ENCODE measurements at places on chromosomes 6 and 20.
A peak's percentile ranks its signal among the peaks of the same experiment; 100 is the strongest.

- DNase-seq, result no peak
These were observed 19.9 kb upstream of the CCN6 start for GRCh38 chr6:112033791-112034615.

DNA sequence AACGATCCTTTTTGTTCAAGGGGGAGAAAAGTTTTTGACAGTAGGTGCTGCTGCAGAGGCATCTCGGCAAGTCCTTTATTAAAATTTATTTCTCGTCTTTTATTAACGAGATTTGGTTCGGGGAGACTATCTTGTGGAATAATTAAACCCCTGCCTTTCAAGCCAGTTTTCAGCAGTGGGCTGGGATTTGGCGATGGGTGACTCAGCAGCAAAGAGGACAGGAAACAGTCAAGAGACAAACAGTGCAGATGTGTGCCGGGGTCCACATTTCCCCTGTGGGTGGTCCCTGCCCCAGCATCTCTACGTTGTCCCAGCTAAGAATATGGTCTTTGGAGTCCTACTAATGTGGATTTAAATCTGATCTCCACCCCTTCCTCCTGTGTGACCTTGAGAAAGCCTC, 282.8 kb downstream of the CDH26 start:
- DNase-seq, result no peak

GRCh38 chr6:29845405-29846006, 17.9 kb downstream of the HLA-G start:
- no peak for DNase-seq

DNA sequence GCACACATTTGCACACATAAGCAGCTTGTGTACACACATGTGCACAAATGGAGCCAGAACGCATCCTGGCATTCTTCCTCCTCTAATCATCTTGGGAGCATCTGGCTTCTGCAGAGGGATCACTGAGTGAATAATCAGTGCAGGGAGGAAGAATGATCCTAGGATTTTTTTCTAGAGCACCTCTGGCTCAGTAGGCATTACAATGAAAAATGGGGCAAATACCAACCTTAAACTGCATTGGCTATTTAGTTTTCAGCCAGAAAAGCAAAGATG, 205.7 kb upstream of the TCF21 start:
- DNase-seq, result no peak

GRCh38 chr6:2817903-2818443, 23.7 kb downstream of the SERPINB1 start:
- DNase-seq, result no peak

- DNase-seq, result no peak
These were observed 6.4 kb upstream of the MTRES1 start for GRCh38 chr6:107021446-107022185.

- DNase-seq, result no peak
These were observed 158.6 kb upstream of the MLN start for GRCh38 chr6:33962246-33963027.

DNA sequence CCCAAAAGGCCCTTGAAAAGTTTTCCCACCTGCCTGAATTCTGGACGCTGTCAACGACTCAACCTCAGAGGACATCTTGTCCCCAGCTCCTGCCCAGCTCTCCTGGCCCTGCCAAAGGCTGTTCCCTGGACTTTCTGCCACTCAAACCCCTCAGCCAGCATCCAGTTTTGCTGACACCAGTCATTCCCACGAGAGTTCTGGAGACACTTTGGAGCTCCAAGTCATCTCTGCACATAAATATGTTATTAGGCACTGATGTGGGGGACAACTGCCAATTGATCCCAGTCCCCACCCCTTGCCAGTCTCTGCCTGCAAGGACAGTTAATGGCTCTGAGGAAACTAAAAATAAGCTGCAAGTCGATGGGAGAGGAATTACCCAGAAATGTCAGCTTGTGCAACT, 38.9 kb upstream of the KCNB1 start:
- no peak for DNase-seq

- no peak for DNase-seq
These were observed at the start of gene TAPBP for GRCh38 chr6:33313709-33314514. Gene TAPBP, minus strand, starts transcription at chr6:33314078. Its CDS starts 37 bp downstream, at chr6:33314041.

- DNase-seq, result no peak
These were observed 101.0 kb upstream of the BEND3 start for GRCh38 chr6:107216197-107216933.

- DNase-seq, result no peak
These were observed 426.0 kb downstream of the ADGRB3 start for GRCh38 chr6:69061066-69061465.

GRCh38 chr6:161459008-161459615, 185.3 kb upstream of the AGPAT4 start:
- DNase-seq, result no peak

DNA sequence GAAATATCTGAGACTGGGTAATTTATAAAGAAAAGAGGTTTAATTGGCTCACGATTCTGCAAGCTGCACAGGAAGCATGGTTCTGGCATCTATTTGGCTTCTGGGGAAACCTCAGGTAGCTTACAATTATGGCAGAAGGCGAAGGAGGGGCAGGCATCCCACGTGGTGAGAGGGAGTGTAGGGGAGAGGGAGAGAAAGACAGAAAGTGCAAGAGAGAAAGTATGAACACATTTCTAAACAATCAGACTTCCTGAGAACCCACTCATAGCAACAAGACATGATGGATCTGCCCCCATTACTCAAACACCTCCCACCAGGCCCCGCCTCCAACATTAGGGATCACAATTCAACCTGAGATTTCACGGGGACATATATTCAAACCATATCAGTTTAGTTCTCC, 107.4 kb downstream of the PERP start:
- DNase-seq, result no peak

DNA sequence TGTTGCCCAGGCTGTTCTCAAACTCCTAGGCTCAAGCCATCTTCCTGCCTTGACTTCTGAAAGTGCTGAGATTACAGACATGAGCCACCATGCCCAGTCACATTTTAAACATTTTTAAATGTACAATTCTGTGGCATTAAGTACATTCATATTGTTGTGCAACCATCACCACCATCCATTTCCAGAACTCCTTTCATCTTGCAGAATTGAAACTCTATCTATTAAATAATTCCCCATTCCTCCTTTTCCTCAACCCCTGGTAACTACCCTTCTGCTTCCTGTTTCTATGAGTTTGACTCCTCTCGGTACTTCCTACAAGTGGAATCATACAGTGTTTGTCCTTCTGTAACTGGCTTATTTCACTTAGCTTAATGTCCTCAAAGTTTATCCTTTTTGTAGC, 103.8 kb upstream of the NAA20 start:
- DNase-seq, result no peak

DNA sequence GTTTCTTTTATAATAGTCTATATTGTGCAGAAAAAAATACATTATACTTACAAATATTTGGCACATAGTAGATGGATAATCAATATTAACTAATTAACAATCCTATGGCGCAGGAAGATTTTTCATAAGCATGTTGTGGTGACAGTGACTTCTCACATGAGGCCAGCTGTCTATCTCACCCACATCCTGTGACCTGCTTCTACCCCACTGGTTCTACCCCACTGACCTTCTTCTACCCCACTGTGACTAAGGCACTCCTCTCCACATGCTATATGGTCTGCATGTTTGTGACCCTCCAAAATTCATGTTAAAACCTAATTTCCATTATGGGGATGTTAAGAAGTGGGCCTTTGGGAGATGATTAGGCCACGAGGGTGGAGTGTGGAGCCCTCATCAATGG, 394.8 kb upstream of the AGPAT4 start:
- DNase-seq, result no peak

DNA sequence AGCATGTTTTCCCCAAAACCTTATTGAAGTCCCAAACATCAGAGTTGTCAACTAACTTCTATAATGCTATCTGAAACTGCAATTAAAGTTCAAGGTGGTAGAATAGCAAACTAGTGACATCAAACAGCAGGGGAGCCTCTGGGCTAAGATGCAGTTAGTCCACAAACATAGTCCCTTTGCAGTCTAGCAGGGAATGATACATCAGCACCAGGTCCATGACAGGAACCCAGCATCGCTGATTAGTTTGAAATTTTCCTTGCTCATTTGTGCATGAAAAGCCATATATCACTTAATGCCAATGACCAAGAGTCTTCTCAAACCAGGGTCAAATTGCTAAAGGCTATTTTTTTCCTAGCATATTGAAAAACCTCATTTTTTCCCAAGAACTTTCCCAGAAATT, 145.3 kb downstream of the HIVEP2 start:
- DNase-seq, result no peak

- no peak for DNase-seq
These were observed 120.4 kb downstream of the MRPL14 start for GRCh38 chr6:44006872-44007303.

- no peak for DNase-seq
These were observed 14.2 kb upstream of the HLA-DRB1 start for GRCh38 chr6:32603888-32604287.

- no peak for DNase-seq
These were observed 636 bp downstream of the ELOVL2 start for GRCh38 chr6:11043378-11043960.

DNA sequence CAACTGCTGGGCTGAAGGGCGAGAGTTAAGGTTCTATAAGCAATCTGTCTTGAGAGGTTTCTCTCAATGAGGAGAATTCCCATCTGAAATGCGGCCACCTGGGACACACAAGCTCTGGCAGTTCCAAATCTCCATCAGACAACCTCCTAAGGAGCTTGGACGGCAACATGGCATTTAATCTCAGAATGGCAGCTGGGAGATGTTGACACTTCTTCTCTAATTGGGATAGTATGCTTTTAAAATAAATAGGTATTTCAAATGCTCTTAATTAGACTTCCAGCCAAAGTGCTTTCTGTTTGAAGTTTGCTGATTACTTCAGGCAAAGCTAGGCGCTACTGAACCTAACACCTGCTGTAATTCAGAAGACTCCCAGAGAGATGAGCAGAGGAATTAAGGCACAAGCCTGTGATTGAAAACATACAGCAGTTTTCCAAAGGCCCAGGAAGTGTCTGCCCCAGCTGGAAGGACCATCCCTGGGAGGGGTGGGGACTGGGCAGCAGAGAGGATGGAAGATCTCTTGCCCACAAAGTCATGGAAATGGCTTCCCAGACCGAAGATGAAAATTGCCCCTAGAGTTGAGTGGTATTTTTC, 59.1 kb upstream of the KCNK16 start:
- no peak for DNase-seq

DNA sequence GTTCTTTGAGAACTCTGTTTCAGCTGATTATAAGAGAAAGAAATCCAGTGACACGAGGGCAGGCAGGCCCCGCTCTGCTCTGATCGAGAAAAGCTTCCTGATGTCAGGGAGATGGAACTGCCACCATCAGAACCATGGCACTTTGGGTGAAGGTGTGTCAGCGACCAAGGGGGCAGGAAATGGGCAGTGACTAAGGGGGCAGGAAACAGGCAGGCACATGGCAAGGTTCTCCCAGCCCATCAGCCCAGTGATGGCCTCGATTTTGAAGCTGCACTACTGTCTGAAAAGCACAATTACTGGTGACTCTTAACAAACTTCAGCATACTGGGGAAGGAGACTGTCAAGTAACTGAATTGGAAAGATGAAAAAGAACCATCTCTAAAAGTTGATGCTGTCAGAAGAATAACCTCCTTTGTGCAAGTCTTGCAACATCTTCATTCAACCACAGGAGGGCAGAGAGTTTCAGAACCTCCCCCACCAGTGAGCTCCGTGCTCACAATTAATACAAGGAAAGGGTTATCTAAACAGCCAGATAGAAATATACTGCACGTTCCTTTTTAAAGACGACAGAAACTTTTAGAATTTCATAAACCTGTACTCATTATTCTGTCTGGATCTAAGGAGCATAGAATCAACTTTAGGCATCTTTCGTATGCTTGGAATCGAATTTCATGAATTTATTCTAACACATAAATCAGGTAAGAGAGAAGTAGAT, 39.1 kb downstream of the TMX4 start:
- peak; percentile 20 for DNase-seq

DNA sequence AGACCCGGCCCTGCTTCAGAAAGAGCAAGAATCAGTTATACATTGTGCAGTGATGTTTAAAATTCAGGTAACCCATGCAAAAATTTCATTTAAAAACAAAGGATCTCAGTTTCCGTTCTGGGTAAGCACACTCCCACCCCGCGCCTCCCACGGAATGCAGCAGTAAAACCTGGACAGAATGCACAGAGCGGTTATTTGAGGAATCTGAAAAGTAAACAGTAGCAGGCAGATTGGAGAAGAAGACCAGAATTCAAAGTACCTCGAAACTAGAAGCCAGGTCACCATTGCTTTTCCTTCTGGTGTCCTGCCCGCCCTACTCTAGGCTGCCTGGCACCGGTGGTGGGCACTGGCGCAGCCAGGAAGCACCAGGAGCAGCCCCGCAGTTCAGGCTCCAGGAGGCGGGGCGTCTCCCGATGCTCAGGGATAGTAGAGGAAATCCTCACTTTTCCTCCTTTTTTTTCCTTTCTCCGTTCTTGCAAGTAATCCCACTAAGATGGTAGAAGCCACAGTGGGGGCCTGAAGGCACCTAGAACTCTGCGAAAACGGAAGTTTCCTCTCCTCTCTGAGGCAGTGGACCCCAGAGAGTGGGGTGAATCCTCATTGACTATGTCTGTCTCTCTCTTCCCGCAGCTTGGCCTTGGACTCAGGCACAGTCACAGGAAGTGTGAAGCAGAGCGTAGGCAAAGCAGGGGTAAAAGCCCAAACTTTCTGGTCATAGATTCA, 28.3 kb downstream of the METTL24 start:
- DNase-seq, result no peak

DNA sequence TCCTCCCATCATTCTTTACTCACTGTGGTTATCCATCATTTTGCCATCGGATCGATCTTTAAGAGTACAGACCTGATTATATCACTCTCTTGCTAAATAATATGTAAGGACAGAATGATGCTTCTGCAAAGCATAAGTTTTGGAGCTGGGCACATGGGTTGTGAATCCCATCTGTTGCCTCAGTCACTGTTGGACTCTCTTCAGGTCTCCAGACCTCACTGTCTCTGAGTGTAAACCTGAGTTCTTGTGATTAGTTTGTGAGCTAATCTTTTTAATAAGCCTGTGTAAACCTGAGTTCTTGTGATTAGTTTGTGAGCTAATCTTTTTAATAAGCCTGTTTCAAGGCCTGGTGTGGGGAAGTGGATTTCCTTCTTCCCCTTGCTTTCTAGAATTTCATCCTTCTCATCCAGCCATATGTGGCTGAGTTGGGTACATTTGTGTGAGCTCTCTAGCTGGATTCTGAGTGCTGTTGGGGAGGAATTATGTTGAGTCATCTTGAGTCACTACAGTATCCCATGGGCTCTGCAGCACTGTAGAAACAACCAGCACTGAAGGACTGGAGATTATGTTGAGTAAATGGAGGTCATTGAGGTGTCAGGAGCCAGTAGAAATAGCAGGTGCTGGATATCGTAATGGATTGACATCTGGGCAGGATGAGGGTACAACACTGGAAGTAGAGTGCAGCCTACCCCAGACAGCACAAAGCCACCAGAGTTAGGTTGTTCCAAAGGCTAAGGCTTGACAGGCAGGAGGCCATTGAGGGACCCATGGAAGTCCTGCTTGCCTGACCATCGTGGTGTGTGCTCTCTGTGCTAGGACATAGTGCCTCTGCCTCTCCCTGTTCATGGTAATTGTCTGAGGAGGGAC, 52.4 kb downstream of the SCAND1 start:
- DNase-seq, result peak; percentile 82

GRCh38 chr6:163999475-164000125, 585.1 kb downstream of the QKI start:
- DNase-seq, result no peak

- no peak for DNase-seq
These were observed 30.8 kb downstream of the RSPO4 start for GRCh38 chr20:971346-971745.
